ENCODE measurements at places on chromosomes 4 and X.

GRCh38 chr4:80592950-80593349, 257.4 kb downstream of the CFAP299 start:
- DNase-seq: no peak

GRCh38 chr4:131459430-131460101, 1689.5 kb upstream of the PCDH10 start:
- no peak for DNase-seq

- DNase-seq: no peak
Observed at GRCh38 chrX:119885554-119886428, 9.9 kb upstream of the AKAP14 start.

GRCh38 chrX:85012098-85012497, 8.4 kb downstream of the APOOL start:
- no peak for DNase-seq

DNA sequence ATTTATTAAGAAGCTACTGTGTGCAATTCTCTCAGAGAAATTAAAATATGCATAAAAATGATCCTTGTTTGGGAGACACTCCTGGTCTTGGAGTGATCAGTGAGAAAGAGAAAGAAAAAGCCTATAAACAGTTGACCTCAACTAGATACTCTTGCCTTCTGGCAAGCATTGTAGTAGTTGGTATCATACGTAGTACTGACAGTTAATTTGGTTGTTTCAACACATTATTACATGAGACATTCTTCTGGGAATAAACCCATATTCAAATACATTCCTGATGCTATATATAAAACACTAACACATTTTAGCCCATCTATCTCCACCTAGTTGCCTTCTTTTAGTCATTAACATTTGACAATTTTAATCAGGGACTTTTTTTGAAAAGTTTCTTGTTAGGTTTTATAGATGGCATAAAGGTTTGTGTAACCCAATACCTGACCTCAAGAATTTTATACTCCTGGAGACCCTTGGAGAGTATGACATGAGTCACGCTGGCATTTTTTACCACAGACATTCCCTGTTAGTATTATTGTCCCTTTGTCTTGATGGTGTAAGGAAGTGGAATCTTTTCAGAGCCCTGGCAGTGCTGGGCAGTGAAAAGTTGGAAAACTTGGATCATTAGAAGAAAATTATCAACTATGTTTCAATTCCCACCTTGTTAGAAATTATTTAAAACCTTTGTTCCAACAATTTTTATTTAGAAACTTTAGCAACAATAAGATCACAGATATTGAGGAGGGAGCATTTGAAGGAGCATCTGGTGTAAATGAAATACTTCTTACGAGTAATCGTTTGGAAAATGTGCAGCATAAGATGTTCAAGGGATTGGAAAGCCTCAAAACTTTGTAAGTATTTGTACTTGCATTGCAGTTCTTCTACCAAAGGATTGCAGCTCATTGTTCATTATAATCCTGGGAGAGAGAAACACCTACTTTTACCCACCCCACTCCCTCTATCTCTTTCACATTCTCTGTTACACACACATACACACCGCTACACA, 167.1 kb upstream of the PACRGL start:
- DNase-seq: no peak

Measured in foreskin keratinocyte (primary cell).